NCI-H1105 (cell line): ENCODE measurements at places on chromosomes 7 and 10.

DNA sequence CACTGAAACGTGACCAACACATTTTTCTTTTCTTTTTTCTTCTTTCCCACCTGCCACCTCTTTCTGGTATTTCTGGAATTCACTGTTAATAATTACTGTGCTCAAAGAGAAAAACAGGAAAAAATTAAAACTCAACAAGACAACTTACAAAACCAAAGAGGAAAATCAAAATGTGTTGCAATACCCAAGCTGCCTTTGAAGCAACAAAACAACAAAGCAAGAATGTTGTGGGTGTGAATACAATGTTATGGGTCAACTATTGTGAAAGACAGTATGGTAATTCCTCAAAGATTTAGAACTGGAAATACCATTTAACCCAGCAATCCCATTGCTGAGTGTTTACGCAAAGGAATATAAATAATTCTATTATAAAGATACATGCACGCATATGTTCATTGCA, 415.1 kb downstream of the GFRA1 start:
- DNase-seq: no peak

DNA sequence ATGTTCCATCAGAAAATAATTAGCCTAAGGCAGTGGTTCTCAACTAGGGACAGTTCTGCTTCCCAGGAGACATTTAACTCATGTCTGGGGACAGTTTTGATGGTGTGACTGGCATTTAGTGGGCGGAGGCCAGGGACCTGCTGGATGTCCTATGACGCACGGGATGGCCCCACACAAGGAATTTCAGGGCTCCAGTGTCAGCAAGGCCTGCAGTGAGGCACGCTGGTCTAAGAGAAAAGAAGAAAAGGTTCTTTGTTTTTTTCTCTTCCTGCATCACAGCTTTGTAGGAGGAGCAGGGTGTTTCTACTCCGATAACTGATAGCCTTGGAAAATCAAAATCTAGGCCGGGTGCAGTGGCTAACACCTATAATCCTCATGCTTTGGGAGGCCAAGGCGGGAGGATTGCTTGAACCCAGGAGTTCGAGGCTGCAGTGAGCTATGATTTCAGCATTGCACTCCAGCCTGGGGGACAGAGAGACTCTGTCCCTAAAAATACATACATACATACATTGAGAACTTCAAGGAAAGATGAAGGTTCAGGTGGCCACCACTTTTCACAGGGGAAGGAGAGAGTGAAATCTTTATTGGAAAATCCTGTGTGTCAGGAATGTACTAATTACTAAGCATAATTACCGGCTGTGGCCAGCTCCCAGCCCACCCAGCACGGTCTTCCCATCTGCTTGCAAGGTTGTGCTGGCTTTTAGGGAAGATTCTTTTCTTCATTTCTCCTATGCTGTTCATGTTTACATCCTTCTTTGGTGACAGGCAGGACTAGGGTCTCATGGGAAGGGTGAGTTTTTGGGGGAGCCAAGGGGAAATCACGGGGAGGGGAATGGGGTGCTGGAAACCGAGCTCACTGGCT, 150.4 kb downstream of the ACTR3B start:
- DNase-seq: no peak

DNA sequence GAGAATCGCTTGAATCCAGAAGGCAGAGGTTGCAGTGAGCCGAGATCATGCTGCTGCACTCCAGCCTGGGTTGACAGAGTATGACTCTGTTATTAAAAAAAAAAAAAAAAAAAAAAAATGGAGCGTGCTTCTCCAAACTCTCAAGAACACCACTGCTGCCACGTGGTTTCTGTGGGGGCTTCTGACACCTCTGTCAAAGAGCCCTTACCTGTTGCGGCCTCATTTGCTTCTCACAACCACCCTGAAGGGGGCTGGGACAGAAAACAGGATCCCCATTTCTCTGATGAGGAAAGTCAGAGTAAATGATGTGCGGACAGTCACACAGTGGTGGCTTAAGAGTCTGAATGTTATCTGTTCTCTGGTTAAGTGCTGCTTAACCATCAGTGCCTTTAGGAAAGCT, 95.3 kb downstream of the RNF216 start:
- no peak for DNase-seq

- DNase-seq: no peak
Observed at GRCh38 chr10:46104071-46104585, 58.1 kb upstream of the MSMB start.

- no peak for DNase-seq
Observed at GRCh38 chr7:8133188-8133848, 128.6 kb downstream of the ICA1 start.

DNA sequence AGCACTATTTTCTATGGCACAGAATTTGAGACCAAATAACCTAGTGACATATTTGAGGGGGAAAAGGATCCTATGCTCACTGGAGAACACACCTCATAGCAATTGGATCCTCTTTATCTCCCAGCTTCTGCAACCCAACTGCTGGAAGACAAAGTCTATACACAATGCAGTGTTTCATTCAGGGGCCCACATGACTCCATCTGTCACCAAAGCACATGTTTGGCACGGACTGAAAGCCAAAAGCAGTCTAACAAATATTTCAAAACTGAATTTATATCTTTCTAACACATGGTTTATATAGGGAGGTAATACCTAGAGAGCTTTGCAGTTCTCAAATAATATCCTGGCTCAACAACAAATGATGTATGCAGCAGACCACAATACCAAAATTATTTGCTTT, 39.2 kb downstream of the ADAM12 start:
- no peak for DNase-seq

GRCh38 chr10:5147981-5148677, 36.8 kb downstream of the AKR1C8 start:
- no peak for DNase-seq

GRCh38 chr10:13788711-13789447, 202.1 kb downstream of the PRPF18 start:
- DNase-seq: no peak

- no peak for DNase-seq
Observed at GRCh38 chr10:125125951-125126735, 34.2 kb downstream of the CTBP2 start.

GRCh38 chr7:262251-262572, 27.8 kb upstream of the FOXL3 start:
- DNase-seq: no peak

DNA sequence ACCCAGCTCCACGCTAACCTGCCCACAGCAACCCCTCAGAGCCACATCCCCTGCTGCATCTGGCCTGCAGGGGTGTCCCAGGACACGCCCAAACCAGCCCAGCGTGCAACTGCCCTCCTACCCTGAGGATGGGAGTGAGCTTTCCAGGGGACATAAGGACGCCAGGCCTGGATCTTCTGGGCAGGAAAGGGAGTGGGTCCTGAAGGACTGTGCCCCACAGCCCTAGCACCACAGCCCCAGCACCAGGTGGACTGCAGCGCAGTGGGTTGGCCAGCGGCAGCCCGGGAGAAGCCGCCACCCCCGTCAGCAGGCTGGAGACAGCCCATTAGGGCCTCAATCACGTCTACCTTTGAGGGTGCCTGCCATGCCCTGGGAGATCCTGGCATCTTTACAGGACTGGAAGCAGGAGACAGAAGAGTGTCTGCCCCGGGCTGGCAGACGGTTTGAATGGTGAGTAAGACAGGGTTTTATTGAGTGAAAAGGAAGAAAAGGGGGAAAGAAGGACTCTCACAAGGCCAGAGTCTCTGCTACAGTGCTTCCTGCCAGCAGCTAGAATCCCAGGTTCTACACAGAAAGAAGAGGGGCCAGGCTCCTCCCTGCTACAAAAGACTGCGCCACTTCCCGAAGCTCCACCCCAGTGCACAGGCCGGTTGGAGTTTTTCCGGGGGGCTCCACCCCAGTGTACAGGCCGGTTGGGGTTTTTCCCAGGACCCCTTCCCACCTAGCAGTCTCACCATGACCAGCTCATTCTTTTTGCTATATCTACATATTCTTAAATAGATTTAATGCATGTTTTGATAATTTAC, 69.8 kb upstream of the KCTD7 start:
- no peak for DNase-seq

- DNase-seq: no peak
Observed at GRCh38 chr7:70668606-70669358, 463.2 kb upstream of the GALNT17 start.

DNA sequence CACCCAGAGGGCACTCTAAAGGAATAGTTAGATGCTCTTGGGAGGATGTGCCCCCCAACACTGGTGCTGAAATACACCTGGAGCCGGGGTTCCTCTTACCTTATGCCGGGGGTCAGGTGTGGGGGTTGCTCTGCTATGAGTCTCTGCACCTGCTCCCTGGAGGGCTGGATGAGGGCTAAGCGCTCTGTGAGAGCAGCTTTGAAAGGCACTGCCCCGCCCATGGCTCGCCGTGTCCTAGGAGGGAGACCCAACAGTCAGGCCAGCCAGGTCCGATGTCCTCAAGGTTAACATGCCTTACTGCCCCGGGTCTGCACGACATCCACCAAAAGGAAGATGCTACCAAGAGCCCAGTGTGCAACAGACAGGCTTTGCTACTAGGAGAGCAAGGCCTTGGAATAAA, 31.7 kb downstream of the PSPH start:
- no peak for DNase-seq

DNA sequence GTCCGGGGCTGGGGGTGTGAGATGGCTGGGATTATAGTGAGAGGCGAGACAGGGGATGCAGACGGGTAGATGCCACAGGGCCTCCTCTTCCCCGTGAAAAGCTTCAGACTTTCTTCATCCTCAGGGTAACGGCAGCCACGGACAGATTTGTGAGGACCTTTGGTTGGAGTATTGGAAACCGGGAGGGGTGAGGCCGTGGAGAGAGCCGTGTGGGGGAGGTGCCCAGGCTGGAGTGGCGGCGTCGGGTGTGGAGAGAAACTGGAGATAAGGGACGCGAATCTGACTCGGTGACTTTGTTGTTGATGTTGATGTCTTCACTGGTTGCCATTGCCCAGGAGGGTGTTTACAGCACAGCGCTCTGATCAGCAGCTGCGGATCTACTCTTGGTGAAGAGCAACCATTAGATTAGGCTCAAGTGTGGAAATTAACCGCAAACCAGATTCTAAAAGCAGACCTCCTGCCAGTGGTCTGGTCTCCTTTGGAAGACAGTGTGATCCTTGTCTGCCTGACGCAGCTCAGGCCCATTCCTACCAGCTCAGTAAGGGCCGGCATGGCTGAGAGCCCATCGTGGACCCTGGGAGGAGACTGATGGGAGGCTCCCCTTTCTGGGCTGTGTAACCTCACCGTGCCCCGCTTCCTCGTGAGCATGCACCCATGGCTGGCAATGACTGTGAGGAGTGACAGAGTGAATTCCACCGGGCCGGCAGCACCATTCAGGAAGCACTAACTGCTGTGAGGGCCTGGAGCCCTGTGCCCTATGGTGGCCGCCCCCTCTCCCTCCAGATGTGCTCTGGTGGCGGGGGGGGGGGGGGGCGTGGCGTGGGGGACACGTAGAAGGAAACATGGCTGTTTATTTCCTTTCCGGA, 90.3 kb downstream of the INPP5A start:
- no peak for DNase-seq

- no peak for DNase-seq
Observed at GRCh38 chr10:132872658-132873057, 69.7 kb downstream of the CFAP46 start.

GRCh38 chr10:62038609-62039190, 137.2 kb downstream of the ARID5B start:
- DNase-seq: peak; percentile 44

GRCh38 chr7:68783684-68784083, 814.6 kb upstream of the AUTS2 start:
- no peak for DNase-seq

DNA sequence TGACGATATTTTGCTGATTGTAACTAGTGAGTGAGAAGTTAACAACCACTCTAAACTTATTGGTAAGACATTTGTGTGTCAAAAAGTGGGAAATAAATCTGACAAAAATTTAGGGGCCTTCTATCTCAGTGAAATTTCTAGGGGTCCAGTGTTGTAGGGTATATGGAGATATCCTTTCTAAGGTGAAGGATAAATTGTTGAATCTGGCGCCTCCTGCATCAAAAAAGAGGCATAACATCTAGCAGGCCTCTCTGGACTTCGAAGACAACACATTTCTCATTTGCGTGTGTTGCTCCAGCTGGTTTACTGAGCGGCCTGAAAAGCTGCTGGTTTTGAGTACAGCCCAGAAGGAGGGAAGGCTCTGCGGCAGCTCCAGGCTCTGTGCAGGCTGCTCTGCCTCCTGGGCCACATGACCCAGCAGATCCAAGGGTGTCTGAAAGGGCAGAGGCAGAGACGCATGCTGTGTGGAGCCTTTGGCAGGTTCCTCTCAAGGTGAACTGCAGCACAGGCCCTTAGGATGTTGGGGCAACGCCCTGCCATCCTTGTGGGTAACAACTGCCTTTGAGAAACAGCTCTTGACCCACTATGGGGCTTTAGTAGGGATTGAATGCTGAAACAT, 72.4 kb downstream of the LMBR1 start:
- DNase-seq: no peak

DNA sequence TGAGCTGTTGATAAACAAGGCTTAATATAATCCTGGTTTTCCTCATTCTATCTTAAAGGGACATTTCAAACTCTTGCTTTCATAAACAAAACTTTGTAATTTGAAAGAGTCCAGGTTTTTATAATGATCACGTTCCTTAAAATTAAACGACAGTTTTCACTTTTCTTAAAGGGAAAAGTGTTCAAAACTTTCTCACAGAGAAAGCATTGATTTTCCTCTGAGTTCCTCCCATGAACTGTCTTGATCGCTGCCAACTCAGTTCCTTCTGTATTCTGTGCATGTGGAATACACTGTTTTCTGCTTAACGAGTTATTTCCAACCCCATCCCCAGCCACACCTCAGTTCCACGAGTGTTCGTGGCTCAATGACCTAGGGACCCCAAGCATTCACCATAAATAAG, 2.4 kb upstream of the C7orf33 start:
- no peak for DNase-seq

DNA sequence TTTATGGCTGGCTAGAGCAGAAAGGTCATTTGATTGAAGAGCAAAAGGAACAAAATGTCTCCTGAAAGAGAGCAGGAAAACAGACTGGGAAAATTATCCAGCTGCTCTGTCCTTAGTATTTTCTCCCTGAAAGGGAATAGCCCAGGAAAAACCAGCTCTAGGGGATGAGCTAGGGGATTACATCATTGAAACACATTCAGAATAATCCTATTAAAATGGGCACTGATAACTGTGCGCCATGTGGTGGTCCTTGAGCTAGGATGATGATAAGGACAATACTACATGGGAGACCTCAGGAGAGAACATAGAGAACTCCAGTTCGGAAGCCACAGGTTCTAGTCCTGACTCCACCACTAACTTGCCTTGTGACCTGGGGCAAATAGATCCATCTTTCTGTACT, 873.8 kb downstream of the TYW1 start:
- no peak for DNase-seq

DNA sequence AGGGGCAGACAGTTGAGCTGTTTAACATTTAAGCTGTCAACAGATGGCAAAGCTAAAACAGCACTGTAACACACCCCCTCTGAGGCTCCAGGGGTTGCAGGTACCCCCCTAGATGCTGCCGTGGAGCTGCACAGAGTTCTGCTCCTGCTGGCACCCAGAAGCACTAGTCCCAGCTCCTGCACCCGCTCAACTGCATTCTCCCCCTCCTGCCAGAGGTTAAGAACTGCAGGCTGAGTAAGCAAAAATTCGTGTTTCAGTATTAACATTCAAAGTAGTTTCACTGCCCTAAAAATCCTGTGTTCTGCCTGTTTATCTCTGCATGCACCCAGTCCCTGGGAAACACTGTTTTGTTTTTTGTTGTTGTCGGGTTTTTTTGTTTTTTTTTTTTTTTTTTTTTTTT, 790.8 kb upstream of the KCND2 start:
- DNase-seq: no peak

GRCh38 chr7:12518920-12519681, 51.4 kb upstream of the SCIN start:
- DNase-seq: no peak

GRCh38 chr10:75448166-75448565, 16.7 kb downstream of the LRMDA start:
- no peak for DNase-seq
